ENCODE measurements at places on chromosomes 5 and 9.

GRCh38 chr5:154977409-154977808 lies 36.1 kb upstream of the KIF4B start:
- DNase-seq, result no peak

- no peak for DNase-seq
Observed at GRCh38 chr5:59921816-59922215, 28.3 kb upstream of the PDE4D start.

GRCh38 chr5:104452550-104452949 lies 890.0 kb upstream of the NUDT12 start:
- DNase-seq, result no peak

DNA sequence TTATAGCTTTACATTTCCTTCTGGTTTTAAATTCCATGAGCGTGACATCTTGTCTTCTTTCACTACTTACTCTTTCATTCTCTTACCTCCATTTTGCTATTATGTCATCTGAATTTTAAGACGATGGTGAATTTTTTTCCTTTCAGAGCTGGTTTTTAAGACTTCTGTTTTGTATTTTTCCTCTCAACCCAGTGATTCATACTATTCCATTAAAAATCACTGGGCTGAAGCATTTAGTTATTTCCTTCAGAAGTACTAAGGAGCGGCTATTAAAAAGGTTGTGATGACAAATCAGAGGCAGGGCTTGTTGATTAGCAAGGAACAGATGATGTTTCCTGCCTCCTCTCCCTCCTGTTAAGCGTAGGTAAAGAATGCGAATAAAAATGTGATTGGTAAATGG lies 16.5 kb downstream of the AGXT2 start:
- no peak for DNase-seq

GRCh38 chr5:170861917-170862766 lies at the start of gene RANBP17:
Gene RANBP17 (plus strand): TSS chr5:170862018.
- DNase-seq, result no peak

- DNase-seq, result no peak
Observed at GRCh38 chr9:92191801-92192200, 76.6 kb upstream of the SPTLC1 start.

DNA sequence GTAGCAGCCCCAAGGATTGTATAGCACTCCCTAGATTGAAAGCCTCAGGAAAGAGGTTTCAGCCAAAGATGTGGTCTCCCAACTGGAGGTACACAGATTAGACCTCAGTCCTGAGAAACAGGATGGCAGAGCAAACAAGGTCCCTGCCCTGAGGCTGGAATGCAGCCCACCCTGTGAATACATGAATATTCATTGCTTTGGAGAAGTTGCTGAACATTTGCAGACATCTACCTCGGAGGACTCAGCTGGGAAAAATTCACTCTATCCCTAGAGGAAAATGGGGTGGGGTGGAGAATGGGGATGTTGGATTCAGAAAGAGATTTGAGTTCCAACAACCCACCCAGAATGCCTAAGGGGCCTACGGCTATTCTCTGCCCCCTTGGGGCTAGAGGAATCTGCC lies 129.4 kb downstream of the SLIT3 start:
- no peak for DNase-seq

GRCh38 chr5:171980792-171981191 lies 25.6 kb downstream of the FBXW11 start:
- DNase-seq, result no peak

Measured in stimulated activated CD8-positive, alpha-beta memory T cell treated with anti-CD3 and anti-CD28 coated beads, Interleukin-2, amount 100 ng/mL, for 1 hour (primary cell).